Breast epithelium (tissue), 4 donors: ENCODE measurements at places on chromosomes 6 and 20.

DNA sequence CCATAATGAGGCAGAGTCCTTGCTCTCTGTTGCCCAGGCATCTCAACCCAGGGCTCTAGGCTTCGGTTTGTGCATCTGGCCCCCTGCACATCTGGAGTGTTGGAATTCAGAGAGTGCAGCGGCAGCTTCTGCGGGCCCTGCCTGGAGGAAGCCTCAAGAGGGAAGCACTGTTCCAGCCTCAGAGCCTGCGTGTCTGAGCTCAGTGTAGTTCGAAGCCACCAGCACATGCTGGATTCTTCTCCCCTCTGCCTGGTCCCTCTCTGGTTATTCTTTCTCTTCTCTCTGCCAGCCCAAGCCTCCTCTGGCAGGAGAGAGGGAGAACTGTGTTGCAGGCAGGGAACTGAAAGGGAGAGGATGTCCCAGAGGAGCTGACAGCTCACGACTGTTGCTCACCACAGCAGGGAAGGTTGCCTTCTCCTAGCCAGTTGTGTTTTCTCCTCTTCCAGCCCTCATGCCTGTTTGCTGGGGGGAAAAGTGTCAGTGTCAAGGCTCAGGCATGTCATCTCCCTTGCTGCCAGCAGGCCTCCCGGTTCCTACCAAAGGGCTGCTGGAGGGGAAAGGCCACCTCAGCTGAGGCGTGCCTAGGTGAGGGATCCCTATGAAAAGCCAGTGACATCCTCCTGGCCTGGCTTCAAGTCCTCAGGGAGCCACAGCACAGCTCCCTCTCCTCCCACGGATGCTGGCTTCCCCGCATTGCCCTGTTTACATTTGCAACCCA, 126.0 kb upstream of the LRFN2 start:
- DNase-seq, result no peak

DNA sequence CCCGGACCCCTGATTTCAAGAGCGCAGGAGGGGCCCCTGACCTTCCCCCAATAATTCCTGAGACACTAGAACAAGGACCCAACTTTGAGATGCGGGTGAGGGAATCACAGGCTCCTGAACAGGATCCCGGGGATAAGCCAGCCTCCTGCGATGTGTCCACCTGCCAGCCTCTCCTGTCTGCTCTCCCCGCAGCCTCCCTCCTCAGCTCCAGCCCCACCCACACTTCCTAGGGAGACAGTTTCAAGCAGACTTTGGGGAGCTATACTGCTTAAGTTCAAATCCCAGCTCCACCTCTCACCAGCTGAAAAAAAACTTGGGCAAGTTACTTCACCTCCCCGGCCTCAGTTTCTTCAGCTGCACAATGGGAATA, 50.8 kb downstream of the GRM4 start:
- no peak for DNase-seq

- DNase-seq, result no peak
Measured at GRCh38 chr6:139710556-139710955, 336.1 kb upstream of the CITED2 start.

- no peak for DNase-seq
Measured at GRCh38 chr6:82385961-82386360, 22.3 kb downstream of the TPBG start.

DNA sequence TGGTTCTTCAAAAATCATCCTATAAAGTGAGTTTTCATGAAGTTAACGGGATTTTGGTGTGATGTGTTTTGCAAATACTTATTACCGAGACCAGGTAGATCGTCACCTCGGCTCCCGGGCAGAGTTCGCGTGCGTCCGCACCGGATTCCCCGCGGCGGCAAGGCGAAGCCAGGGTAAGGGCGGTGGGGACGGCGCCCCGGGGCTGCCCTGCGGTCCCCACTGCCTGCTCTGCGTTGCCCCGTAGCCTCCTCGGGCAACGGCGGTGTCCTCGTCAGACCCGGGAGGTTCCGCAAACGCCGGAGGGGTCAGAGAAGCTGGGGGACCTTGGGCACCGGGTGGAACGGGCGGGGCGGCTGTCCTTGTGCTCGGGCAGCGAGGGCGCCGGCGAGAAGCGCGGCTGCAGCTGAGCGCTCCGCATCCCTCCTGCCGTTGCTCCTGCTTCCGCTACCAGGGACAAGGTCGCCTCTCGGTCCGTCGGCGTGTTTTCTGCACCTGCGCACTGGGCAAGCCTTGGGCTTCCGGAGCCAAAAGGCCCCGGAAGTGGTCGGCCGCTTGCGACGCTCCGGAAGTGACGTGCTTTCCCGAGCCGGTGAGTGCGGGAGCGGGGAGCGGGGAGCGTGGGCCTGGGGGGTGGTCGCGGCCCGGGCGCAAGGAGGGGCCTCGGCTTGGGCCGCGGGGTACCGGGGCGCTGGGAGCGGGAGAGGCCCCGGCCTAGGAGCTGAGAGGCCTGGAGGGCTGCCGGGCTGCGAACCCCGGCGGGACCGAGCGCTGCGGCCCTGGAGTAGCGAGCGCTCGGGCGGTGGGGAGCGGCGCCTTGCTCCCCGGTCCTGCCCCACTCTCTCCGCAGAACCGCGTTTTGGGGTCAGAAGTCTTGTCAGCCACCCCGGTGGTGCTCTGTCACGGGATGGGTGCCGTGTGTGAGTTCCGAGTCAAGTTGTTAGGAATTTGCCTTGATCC, at the start of gene MTG2:
TSS of gene MTG2 (plus strand) at position 560 of the 957 bp plus-strand sequence. CDS start 10,393 bp downstream, outside the sequence.
- DNase-seq, result peak; percentile 93

DNA sequence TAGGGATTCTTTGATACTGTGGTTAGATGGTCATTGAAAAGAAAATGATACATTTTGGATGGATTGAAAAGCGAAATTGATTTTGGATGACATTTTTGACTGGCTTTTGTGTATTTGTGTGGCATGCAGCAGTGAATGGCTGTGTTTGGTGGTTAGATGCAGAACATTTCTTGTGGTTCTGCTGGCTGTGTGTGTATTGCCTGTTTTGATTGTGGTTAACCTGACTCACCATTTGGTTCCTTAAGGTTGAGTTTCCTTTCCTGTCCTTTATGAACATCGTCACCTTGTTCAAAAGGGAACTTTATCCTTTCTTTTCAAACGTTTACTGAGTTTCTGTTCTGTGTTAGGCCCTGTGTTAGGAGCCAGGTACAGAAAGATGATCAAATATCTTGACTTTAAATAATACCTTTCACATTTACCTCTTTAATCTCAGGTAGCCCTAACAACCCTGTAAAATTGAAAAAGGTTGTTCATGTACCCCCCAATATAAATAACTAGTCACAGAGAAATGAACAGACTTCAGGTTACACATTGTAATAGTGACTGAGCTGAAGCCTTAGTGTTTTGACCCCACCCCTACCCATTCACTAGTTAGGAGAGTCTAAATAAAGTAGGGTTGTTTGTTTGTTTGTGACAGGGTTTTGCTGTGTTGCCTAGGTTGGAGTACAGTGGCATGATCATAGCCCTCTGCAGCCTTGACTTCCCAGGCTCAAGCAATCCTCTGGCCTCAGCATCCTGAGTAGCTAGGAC, 23.8 kb downstream of the ANKS1A start:
- DNase-seq, result no peak

DNA sequence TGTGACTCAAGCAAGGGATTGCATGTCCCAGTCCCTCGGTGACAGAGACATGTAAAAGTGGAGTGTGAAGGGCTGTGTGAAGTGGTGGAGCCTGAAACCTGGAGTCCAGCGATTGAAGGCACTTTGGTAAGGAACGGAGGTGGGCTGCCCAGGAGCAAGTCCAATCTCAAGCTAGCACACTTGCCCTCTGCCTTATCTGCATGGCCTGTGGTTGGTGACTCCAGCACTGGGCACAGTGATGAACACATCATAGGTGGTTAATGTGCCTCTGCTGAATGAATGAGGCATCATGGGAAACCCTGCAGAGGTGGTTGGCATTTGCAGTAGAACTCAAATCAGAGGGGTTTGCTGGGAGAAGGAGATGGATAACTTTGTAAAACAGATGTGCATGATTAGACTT, 14.9 kb upstream of the ULBP3 start:
- DNase-seq, result no peak

DNA sequence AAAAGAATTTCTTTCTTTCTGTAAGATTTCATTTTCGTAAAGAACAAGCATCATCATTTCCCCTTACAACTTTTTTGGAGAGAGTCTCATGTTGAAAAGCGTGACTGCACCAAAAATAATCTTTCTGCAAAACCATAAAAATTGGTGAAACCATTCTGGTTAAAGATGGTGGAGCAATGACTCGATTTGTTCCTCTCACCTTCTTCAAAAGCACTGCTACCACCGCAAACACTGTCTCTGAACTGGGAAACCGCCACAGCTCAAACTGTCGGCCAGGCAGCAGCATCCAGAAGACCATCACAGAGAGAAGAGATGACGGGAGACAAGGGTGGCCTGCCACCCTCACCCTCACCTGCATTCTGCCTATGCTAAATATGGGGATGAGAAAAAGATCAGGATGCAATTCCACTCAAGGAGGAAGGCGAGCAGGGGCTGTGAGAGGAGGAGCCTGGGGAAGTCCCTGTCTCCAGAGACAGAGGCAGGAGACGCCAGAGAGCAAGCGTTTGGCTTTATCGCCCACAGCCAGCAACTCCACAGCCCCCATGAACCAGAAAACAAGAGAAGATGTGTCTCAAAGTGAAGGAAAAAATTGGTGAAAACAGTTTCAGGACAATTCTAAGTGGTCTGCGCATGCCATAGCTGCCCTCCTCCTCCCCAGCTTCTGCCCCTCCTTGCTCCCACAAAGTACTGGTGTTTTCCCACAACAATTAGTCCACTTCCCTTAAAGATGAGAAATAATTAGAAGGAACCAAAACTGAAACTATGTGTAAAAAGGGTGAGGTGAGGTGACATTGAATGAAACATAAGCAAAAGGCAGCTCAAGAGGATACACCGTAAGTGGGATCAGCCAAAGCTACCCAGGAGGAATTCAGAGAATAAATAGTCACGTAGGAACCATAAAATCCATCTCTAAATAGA, 255.5 kb downstream of the KIF16B start:
- DNase-seq, result no peak

DNA sequence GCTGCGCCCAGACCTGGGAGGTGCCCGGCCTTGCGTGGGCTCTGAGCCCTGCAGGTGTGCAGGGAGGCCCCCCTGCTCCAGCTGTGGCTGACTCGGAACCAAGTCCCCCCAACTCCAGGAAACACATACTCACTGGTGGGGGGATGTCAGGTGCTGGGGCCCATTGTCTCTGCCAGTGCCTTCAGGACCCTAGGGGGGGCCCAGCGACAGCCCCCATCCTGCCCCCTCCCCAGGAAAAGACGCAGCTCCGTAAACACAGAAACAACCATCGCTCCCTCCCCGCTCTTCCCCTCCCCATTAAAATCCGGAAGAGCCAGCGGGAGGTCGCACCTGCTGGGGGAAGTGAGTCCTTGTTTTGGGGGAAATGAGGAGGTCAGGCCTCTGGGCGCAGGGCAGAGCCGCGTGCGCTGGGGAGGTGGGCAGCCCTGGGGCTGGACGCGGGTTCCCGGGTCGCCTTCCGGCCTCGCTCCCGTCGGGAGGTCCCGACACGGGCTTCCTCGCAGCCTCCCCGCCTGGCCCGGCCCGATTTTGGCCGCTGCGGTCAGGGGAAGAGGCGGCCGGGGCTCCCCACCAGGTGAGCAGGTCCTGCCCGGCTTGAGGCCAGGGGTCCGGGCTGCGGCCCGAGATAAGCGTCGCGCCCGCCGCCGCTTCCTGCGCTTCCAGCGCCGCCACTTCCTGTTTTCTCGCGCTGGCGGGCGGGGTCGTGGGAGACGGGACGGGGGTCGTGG, 6.2 kb downstream of the C20orf204 start:
- no peak for DNase-seq

- DNase-seq, result no peak
Measured at GRCh38 chr20:55079917-55080316, 604.5 kb downstream of the DOK5 start.

DNA sequence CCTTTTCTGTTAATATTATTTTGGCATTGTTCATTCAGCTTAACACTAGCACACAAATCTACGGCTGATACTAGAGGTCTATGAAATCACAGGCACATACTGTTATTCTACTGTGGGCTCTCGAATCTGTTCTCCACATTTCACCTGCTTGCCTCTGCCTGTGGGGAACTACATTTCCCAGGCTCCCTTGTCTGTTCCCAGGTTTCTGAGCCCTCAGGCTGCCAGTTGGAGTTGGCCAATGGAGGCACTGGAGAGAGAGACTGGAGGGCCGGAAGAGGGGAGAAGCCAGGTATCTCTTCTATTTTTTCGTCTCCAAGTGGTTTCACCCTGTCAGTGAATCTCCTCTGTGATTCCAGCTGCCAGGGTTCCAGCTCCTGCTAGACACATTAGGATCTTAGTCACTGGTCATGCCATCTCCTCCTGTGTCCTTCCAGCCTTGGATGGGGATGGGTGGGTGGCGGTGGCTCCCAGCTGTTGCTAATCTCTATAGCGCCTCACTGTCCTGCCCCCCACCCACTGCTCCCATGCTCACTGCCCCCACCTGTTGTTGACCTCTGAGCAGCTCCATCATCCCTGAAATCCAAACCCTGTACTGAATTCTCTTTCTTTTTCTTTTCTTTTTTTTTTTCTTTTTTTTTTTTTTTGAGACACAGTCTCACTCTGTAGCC, 188.2 kb downstream of the LRFN2 start:
- no peak for DNase-seq

GRCh38 chr20:49928411-49929141, 7.6 kb upstream of the RNF114 start:
- DNase-seq, result peak; percentile 85

- no peak for DNase-seq
Measured at GRCh38 chr6:6998194-6998569, 109.6 kb upstream of the RREB1 start.

GRCh38 chr6:118200160-118200559, 293.1 kb downstream of the SLC35F1 start:
- no peak for DNase-seq

DNA sequence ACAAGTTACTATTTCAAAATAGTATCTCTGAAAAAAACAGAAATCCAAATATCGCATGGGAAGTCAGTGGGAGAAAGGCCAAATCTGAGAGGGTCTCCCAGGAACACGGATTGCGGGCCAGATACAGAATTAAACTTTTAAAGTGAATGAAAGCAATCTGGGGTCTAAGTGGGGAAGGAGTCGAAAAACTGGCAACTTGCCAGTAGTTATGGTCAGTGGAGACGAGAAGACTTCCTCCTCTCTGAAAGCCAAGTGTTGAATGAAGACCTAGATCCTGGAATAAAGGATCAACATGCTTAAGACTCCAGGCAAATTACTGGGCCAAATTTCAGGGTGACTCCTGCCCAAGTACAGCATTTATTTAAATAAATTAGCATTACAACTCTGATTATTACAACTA, 123.6 kb downstream of the BFSP1 start:
- DNase-seq, result no peak

DNA sequence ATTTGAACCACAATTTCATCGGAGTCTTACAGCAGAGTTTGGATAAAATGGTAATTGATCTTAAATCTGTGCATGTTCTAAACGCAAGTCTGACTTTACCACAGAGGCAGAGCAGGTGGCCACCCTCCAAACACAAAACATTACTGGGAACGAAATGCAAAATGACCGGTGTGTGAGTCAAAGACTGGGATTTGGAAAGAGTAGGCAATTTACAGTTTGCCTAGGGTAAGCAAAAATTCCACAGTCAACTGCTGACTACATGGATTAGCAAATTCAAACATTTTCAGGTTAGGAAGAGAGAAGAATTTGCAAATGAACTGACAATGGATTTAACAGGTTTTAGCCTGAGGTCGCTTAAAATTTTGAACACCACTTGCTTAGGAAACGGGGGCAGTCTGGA, 444.4 kb downstream of the HDGFL1 start:
- no peak for DNase-seq

GRCh38 chr20:12316794-12317193, 399.1 kb downstream of the BTBD3 start:
- no peak for DNase-seq
